ENCODE measurements at places on chromosomes 3 and 15.
A peak's percentile ranks its signal among the peaks of the same experiment; 100 is the strongest.

GRCh38 chr3:179324270-179324754 is 1.5 kb downstream of the ZNF639 start:
- no peak for DNase-seq

DNA sequence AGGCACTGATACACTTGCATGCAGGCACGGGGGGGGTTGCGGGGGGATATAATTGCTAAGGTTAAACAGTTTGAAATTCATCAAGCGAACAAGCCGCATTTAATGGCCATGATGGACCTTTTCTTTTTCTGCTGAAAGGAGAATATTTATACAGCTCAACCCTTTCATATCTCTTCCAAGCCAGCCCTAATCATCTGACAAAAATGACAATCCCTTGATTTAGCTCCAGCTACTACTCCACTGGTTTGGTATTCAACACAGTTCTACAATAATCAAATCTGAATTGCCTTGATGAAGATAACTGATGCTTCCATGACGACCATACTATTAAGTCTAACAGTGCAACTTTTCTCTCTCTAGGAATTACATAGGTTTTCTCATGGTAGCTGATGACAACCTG is 374.9 kb downstream of the PLCL2 start:
- DNase-seq: no peak

DNA sequence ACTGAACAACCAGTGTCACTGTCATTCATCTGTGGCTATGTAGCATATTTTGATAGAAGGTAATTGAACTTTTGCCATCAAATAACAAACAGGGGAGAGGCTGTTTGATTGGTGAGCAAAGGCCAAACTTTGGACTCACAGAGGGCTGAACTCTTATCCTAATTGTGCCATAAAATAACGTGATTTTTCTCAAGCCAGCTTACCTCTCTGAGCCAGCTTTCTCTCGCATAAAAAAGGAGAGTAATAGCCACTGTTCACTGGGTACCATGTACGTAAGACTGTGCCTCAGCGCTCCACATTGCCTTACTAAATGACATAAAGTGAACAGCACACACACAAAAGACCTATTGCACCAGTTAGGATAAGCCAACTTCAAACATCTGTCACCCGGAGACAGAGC is 216.9 kb downstream of the LRTM1 start:
- no peak for DNase-seq

DNA sequence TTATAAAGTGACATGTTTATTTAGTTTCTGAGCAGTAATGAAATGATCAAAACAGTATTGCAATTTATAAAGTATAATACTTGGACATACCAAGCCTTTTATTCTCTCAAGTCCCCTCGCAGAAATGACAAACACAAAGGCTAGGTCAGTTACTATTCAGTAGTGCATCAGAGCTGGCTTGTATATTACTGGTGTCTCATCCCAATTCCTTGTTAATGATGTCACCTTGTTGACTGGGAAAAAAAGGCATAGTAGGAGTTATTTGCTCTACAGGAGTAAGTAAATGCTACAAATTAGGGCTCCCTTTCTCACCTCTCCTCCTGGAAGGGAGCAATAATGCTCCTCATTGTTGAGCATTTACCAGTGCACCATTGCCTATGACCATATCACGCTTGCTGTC is 317.6 kb downstream of the CHL1 start:
- no peak for DNase-seq

DNA sequence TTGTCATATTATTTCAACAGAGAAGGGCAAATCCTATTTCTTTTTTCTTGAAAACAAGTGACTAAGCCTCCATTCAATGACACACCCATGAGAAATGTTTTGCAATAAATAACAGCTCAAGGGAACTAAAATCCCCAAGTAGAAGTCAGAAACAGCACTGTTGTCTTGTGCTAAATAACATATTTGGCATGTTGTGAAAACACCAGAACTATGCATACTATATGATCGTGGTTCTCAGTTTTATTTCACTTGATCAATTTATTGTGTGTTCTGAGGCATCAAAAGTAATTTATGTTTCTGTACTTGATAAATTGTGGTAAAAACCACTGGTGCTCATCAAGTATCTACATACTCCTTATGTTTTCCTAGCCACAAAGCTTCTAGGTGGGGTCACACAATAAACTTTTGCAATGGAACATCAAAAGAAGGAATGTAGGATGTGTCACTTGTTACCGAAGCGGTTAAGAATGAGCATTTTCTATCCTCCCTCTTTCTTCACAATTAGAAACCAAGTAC is 691.7 kb upstream of the CBLB start:
- DNase-seq: no peak

GRCh38 chr3:23004971-23005370 is 198.2 kb upstream of the UBE2E2 start:
- DNase-seq: no peak

GRCh38 chr15:73922186-73923151 is 3.8 kb upstream of the LOXL1 start:
- DNase-seq: no peak

DNA sequence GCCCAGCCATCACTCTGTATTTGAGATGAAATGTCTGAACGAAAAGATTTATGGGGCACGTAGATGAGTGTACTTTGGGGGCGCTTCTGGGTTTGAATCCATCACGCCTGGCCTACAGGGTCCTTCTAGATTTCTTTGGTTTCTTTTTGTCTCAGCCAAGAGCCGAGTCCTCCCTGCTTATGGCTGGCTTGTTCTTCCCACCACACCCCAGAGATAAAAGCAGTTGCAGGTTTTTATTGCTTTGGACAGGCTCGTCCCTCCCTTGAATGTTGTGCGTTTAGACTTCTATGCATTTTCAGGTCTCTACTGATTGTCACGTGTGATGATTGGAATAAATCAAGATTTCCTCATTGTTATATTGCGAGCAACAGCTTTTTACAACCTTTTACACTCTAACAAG is 104.8 kb upstream of the CHRNA7 start:
- DNase-seq: no peak

DNA sequence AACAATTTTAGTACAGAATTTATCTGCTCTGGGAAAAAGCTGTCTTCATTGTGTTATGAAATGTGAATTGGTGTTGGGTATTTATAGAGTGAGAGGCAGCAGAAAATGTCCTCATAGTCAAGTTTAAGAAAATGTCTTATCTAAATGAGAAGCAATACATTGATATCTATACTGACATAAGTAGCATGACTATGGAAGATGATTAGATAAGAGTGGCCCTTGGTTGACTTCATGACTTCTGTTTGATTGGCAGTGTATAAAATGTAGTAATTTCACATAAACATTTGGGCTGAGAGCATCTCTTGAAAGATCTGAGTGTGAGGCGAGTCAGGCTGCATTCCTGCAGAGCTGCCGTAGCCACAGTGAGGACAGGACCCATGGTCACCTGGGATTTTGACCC is 19.4 kb downstream of the MCTP2 start:
- DNase-seq: no peak

- DNase-seq: no peak
Measured at GRCh38 chr15:52005748-52006701, 13.0 kb upstream of the MAPK6 start.

- no peak for DNase-seq
Measured at GRCh38 chr3:41317718-41318117, 118.4 kb downstream of the CTNNB1 start.

GRCh38 chr15:59313641-59314332 is 58.9 kb downstream of the MYO1E start:
- no peak for DNase-seq

DNA sequence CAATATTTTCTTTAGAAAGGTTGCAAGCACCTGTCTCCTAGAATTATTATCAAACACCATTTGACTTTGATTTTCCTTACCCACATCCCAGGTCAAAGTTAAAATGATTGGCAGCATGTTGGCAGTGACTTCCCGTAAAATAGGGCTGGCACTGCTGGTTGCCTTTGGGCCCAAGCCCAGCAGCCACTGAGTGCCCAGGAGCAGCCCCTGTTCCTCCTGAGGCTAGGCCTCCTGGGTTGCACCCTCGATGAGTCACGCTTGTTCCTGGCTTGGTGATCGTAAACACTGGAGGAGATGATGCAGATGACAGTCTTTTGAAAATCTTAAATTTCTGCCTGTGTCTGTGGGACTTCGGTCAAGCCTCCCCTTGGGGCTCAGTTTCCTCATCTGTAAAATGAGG is 290.0 kb downstream of the TLE3 start:
- DNase-seq: no peak

GRCh38 chr3:69137005-69137404 is 14.6 kb upstream of the LMOD3 start:
- no peak for DNase-seq

DNA sequence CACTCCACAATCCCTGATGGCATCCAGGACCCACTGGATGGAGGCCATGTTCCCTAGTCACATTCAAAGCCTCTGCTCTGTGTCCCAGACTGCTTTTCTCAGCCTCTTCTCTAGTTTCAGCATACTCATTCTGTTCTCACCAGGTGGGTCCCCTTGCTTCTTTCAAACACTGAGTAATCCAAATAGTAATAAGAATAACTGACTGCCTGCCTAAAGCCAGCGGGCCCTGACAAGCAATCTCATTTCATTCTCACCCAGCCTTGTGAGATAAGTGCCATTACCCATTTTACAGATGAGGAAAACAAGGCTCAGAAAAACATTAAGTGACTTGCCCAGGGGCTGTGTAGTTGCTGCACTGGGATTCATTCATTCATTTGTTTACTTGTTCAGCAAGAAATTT is 25.4 kb downstream of the MAPKAPK3 start:
- no peak for DNase-seq

- DNase-seq: no peak
Measured at GRCh38 chr3:8776406-8776805, 7.0 kb upstream of the OXTR start.

- peak; percentile 85 for DNase-seq
Measured at GRCh38 chr3:10008588-10009344, 17.5 kb upstream of the FANCD2 start.

DNA sequence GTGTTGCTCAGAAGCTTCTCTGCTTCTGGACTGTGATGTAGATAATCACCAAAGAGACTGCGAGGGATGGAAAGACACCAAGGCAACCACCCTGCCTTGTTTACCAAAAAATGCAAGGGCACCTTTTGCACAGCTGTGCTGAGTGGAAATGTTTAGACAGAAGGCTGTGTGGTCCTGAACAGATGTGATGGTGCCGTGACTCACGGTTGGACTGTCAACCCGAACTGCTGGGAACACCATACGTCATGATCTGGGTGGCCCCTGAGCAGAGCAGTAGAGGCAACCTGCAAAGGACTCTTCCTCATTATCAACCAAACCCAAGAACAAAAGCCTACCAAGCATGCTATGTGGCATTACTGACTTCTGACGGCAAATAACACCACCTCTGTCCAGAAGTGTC is 61.3 kb upstream of the LPP start:
- peak; percentile 48 for DNase-seq

DNA sequence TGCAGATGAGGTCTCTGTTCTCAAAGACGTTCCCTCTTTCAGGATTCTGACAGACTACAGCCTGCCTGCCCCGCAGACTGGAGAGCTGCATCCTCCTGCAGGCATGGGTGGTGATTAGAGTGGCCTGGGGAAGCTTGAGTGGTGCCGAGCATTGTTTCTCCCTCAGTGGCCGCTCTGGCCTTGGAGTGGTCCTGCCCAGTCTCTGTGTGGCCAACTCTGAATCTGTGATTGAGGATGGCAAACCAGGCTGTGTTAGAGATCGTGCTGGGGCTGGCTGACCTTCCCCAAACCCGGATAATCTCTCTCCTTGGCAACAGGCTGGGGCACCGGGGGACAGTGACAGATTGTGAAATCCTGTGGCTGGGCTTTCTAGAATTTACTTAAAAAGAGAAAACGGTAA is 11.0 kb upstream of the ADCY5 start:
- no peak for DNase-seq

- DNase-seq: no peak
Measured at GRCh38 chr15:95105229-95105628, 873.9 kb downstream of the MCTP2 start.

DNA sequence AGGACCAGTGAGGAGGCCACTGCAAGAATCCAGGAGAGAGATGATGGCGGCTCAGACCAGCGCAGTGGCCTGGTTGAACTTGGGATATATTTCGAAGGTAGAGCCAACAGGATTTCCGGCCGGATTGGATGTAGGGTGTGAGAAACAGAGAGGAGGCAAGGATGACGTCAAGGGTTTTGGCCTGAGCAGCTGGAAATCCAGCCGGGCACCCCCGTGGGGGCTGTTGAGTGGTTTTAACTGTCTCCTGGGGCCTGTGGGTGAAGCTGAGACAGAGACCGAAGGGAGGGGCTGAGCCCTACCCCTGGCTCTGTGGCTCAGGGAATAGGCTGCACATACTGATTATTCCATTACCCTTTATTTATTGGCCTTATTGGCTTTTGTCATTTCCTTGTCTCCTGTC is 45.7 kb downstream of the EXOG start:
- DNase-seq: no peak

GRCh38 chr3:83065851-83066460 is 1304.5 kb upstream of the GBE1 start:
- no peak for DNase-seq

DNA sequence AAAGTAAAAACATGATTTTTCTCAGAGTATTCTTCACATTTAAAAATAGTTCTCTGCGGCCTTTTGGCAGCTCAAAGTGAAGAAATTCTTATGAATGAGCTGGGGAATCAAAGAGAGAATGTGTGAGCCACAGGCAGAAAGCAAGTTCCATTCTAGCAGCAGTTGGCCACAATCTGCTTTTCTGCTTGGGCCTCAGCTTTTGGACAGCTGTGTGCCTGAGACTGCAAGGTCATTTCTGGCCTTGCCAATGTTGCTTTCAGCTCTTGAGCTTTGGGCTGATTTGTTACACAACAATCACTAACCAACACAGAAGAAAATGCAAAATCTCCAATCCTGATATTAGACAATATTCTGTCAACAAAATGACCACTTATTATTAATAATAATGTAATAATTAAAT is 14.4 kb upstream of the TM4SF4 start:
- no peak for DNase-seq

DNA sequence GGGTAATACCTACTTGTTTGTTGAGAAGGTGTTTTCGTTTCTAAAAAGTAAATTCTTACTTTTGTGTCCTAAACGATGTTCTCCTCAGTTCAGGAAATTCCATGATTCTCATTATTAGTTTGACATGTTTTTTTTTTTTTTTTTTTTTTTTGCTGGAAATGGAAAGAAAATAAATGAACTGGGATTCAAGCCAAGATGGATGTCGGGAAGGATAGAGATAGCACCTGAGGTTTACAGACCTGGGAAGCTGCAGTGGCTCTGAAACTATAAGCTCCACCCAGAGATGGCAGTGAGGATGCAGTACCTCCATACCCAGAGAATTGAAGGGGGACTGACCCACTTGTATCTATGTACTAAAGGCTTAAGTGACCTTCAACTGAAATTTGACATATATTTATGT is 334.6 kb upstream of the TGFBR2 start:
- no peak for DNase-seq

DNA sequence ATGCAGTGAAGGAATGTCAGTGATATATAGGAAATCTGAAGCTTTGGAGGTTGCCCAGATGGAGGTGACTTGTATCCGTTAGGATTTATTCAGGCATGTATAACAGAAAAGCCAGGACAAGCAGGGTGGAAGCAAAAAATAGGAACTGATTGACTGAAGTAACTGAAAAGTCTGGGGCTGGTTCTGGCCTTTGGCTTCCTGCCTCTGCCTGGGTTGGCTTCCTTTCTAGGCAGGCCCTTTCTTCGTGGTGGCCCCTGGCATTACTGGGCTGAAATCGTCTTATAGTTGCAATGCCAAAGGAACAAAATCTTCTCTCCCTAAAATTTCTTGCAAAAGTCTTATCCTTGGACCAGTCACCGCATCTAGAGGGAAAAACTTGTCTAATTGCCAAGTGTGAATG is 386.1 kb downstream of the PTPRG start:
- no peak for DNase-seq

GRCh38 chr3:98733812-98734281 is 29.3 kb upstream of the ST3GAL6 start:
- no peak for DNase-seq
